Activated naive CD8-positive, alpha-beta T cell treated with anti-CD3 and anti-CD28 coated beads, Interleukin-2, amount 10 ng/mL, durations not matched to agents 7 days and 5 days (primary cell): ENCODE measurements at places on chromosomes 11 and 22.

- H3K4me1 ChIP-seq: peaks cover 19% of the 10 kb centered on the region
- DNase-seq: peak; percentile 20
- H3K36me3 ChIP-seq: peaks cover 3% of the 10 kb centered on the region
- H3K27ac ChIP-seq: no peak overlapping the region
- no peaks in the 10 kb centered on the region for H3K27me3 ChIP-seq
- H3K4me3 ChIP-seq: no peak overlapping the region
Observed at GRCh38 chr11:75265851-75266531, 25.4 kb downstream of the TPBGL start.

- H3K36me3 ChIP-seq: peaks cover 30% of the 10 kb centered on the region
- H3K4me3 ChIP-seq: peak overlapping the region; percentile 62
- no peak for DNase-seq
- H3K27ac ChIP-seq: peak overlapping the region; percentile 72
Observed at GRCh38 chr11:88421530-88421929, 84.0 kb upstream of the CTSC start.

- no peak overlapping the region for H3K4me3 ChIP-seq
- H3K27ac ChIP-seq: no peak overlapping the region
- no peaks in the 10 kb centered on the region for H3K36me3 ChIP-seq
- no peak for DNase-seq
- peaks cover 2% of the 10 kb centered on the region for H3K27me3 ChIP-seq
Observed at GRCh38 chr22:49297286-49297870, 530.3 kb downstream of the BRD1 start.

DNA sequence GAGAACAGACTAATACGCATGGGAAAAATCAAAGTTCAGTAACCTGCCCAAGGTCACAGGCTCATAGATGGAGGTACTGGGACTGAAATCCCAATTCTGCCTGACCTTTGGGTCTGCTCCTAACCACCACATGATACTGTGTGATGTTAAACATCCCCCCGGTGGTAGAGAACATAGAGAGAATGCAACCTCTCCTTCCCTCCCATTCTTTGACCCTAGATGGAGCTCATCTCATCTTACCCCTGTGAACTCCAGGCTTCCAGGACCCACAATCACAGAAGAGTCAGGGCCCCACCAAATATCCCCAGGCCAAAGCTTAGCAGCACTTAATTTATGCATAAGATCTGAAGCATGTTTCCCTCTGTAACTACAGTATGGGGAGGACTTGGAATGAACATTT, 198.5 kb downstream of the MYO18B start:
- no peak overlapping the region for H3K27ac ChIP-seq
- no peak overlapping the region for H3K4me3 ChIP-seq
- H3K36me3 ChIP-seq: no peaks in the 10 kb centered on the region

- H3K27me3 ChIP-seq: no peaks in the 10 kb centered on the region
Observed at GRCh38 chr22:40597526-40598430, 38.7 kb downstream of the MRTFA start.

DNA sequence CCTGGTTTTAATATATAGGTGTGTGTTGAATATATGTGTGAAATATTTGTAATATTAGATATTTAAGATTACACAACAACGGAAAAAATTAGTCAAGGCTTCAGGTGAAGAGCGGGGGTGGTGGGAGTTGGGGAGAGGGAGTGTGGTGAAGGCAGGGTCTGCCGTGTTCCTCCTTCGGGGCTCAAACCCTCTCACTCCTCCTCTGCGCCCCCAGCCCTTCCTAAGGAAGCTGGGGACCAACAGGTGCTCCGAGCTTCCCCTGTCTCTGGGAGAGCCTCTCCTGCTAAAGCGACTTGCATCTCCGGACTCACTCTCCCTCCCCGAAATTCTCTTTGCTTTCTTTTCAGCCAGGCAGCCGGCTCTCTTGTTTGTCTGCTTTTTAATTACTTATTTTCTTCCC, 960 bp upstream of the CADM1 start:
- H3K27me3 ChIP-seq: peaks cover 27% of the 10 kb centered on the region
- no peak overlapping the region for H3K4me3 ChIP-seq
- H3K4me1 ChIP-seq: no peaks in the 10 kb centered on the region
- no peak overlapping the region for H3K27ac ChIP-seq
- DNase-seq: no peak
- no peaks in the 10 kb centered on the region for H3K36me3 ChIP-seq

DNA sequence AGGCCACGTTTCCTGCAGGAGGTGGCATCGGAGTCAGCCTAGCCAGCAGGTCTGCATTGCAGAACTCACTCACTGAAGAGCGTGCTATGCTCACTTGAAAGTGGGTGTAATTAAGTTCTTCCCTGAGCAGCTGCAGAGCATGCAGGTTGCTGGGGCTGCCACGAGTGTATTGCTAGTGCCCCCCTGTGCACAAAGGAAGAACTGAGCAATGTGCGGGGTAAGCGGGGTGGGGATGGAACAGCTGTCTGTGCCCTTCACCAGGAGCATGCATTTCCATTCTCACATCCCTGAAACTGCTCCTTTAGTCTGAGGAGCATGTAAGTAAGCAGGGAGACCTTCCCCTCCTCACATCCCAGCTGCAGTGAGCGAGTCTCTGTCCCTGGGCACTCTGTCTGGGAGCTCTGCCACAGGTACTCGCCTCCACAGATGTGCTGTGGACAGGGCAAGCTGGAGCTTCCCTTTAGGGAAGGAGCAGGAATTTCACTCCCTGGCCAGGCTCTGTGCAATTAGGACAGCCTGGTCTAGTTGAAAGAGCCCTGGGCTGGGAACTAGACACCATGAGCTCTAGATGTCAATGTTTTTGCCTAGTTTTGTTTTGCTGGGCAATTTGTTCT, 1031.8 kb downstream of the NTM start:
- H3K4me3 ChIP-seq: no peak overlapping the region
- DNase-seq: no peak
- no peak overlapping the region for H3K27ac ChIP-seq
- no peaks in the 10 kb centered on the region for H3K27me3 ChIP-seq
- no peaks in the 10 kb centered on the region for H3K36me3 ChIP-seq

- H3K36me3 ChIP-seq: peaks cover 9% of the 10 kb centered on the region
- no peak for DNase-seq
- no peak overlapping the region for H3K4me3 ChIP-seq
Observed at GRCh38 chr11:117201658-117202305, 2.6 kb downstream of the TAGLN start.

- DNase-seq: no peak
- no peaks in the 10 kb centered on the region for H3K27me3 ChIP-seq
- H3K27ac ChIP-seq: peak overlapping the region; percentile 79
Observed at GRCh38 chr11:130915603-130916237, 559 bp downstream of the SNX19 start.

DNA sequence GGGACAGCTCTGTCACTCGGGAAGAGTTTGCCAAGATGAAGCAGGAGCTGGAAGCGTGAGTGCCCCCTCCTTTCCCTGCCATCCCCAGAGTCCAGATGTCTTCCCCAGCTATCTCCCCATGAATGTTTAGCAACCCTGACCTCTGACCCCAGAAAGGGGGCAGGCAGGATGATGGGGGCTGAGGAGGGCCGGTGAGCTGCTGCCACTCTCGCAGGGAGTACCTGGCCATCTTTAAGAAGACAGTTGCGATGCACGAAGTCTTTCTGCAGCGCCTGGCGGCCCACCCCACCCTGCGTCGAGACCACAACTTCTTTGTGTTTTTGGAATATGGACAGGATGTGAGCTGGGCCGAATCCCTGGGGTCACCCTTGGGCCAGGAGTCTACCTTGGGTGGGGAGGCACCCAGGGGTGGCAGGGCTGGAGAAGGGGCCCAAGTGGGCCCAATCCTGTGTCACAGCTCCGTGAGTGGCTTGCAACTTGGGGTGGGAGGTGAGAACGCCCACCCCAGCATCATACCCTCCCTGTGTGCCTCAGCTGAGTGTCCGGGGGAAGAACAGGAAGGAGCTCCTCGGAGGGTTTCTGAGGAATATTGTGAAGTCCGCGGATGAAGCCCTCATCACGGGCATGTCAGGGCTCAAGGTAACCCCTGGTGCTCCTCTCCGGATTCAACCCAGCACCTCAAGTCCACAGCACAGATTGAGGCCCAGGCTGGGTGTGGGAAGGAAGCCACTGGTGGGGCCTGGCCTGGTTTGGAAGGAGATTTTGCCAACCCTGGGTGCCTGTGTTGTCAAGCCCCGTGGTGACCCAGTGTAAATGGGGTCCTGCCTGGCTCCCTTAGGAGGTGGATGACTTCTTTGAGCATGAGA, 7.5 kb downstream of the CFL1 start:
- no peak overlapping the region for H3K27ac ChIP-seq
- DNase-seq: no peak
- H3K4me3 ChIP-seq: no peak overlapping the region
- H3K36me3 ChIP-seq: peaks cover 37% of the 10 kb centered on the region
- peaks cover 17% of the 10 kb centered on the region for H3K4me1 ChIP-seq

DNA sequence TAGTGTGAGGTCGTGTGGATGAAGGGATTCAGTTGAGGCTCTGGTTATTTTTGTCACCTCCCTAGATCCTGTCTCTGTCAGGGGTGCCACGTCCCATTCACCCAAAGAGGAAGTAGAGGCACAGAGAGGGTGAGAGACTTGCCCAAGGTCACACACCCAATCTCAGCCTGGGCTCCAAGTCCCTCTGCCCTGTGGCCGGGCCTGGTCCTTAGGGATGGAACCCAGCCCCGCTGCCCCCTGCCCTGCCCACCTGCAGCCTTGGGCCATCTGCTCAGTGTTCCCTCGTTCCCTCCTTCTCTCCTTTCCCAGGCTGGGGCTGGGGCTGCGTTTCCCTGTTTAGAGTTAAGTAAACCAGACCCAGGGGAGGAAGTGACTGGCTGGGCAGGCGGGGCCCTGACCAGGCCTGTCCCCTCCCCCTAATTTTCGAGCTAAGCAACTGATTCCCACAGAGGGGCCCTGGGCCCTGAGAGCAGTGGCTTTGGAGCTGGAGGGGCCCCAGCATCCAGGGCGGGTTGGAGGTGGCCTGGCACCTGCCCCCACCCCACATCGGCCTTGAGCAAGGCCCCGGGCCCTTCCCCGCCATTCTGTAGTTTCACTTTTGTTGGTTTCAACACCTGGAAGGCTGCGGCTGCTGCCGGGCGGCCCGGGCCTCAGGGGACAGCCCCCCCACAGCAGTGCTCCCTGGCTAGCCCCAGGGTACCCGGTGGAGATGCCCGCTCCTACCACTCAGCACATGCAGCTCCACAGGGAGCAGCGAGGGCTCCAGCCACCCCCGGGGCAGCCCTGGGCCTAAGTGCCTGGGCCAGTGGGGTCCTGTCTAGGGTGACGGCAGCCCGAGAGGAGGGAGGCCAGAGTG, 1.5 kb downstream of the TCIRG1 start:
- H3K27me3 ChIP-seq: no peaks in the 10 kb centered on the region
- no peaks in the 10 kb centered on the region for H3K36me3 ChIP-seq
- peak overlapping the region; percentile 97 for H3K4me3 ChIP-seq
- H3K27ac ChIP-seq: peak overlapping the region; percentile 96

- peak within 1 kb of the TSS; percentile 100 for H3K27ac ChIP-seq
- no peaks in the 10 kb centered on the region for H3K27me3 ChIP-seq
- H3K4me3 ChIP-seq: peak within 1 kb of the TSS; percentile 100
- H3K4me1 ChIP-seq: peaks cover 36% of the 10 kb centered on the region
- DNase-seq: peak; percentile 91
- H3K36me3 ChIP-seq: peaks cover 36% of the 10 kb centered on the region
Observed at GRCh38 chr11:83156996-83157593, at the start of gene PCF11. TSS of gene PCF11 (plus strand) at chr11:83157131. CDS start at chr11:83157440, 309 bp downstream.

- H3K36me3 ChIP-seq: no peaks in the 10 kb centered on the region
- peaks cover 5% of the 10 kb centered on the region for H3K27me3 ChIP-seq
- H3K4me3 ChIP-seq: no peak overlapping the region
- no peak for DNase-seq
- H3K4me1 ChIP-seq: peaks cover 4% of the 10 kb centered on the region
- no peak overlapping the region for H3K27ac ChIP-seq
Observed at GRCh38 chr22:22704156-22704946, 59.9 kb downstream of the GGTLC2 start.

- no peak overlapping the region for H3K4me3 ChIP-seq
- H3K27ac ChIP-seq: no peak overlapping the region
- no peaks in the 10 kb centered on the region for H3K27me3 ChIP-seq
- H3K4me1 ChIP-seq: no peaks in the 10 kb centered on the region
- no peak for DNase-seq
Observed at GRCh38 chr11:46970913-46971625, 34.5 kb downstream of the CSTPP1 start.

DNA sequence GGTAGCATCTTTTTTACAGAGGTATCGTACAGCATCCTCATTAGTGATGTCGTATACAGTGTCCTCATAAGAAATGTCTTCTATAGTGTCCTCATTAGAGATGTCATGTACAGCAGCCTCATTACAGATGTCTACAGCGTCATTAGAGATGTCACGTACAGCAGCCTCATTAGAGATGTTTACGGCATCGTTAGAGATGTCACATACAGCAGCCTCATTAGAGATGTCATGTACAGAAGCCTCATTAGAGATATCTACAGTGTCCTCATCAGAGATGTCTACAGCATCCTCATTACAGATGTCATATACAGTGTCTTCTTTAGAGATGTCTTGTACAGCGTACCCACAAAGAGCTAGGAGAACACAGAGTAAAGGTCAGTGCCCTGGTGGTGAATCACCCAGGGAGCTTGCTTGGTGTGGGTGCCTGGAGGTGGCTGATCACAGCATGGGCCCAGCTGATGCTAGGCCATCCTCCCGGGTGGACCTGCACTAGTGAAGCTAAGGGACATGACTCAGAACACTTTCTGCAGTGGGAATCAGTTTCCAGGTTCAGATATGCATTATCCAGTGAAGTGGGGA, 109.2 kb downstream of the IGLL1 start:
- H3K36me3 ChIP-seq: no peaks in the 10 kb centered on the region
- H3K4me1 ChIP-seq: no peaks in the 10 kb centered on the region
- peaks cover 14% of the 10 kb centered on the region for H3K27me3 ChIP-seq
- H3K27ac ChIP-seq: no peak overlapping the region

DNA sequence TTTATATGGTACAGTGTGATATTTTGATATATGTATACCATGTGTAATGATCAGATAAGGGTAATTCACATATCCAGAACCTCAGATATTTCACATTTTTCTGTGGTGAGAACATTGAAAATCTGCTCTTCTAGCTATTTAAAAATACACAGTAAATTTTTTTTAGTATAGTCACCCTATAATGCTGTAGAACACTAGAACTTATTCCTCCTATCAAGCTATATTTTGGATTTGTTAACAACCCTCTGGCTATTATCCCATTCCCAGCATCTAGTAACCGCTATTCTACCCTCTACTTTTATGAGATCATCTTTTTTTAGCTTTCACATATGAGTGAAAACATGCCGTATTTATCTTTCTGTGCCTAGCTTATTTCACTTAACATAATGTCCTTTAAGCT, 65.5 kb upstream of the SYT9 start:
- no peak overlapping the region for H3K27ac ChIP-seq
- peaks cover 11% of the 10 kb centered on the region for H3K27me3 ChIP-seq
- H3K36me3 ChIP-seq: no peaks in the 10 kb centered on the region
- no peaks in the 10 kb centered on the region for H3K4me1 ChIP-seq
- DNase-seq: no peak

DNA sequence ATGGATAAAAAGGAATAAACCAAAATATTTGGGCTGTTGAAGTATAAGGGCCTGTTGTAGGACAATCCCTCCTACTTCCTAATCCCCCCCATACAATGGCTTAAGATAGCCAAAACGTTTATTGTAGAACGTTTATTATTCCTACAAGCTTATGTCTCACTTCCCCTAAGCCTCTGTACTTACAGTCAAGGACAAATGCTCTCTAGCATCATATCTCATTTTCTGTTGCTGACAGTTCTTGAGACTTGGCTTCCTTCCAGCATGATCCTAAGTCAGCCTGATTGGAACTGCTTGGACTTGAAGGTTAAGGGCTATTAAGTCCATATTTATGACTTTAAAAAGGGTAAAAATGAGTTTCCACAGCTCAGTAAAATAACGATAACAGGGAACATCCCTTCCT, 8.8 kb downstream of the MISFA start:
- no peaks in the 10 kb centered on the region for H3K4me1 ChIP-seq
- no peaks in the 10 kb centered on the region for H3K27me3 ChIP-seq
- no peak overlapping the region for H3K27ac ChIP-seq
- DNase-seq: no peak
- H3K4me3 ChIP-seq: no peak overlapping the region
